ENCODE measurements at places on chromosomes 6 and 20. TPM values are rescaled to one million over a fixed set of nuclear protein-coding genes. Genes with fewer than 3 reads are reported as not detected.

SLC32A1 gene
- not detected for polyA plus RNA-seq

DYNLT2 gene
- polyA plus RNA-seq = 7.2 TPM

MMP24 gene
- polyA plus RNA-seq = not detected

RALGAPA2 gene
- polyA plus RNA-seq = 1.2 TPM

ATP6V1G2 gene
- 0.38 TPM for polyA plus RNA-seq

RBM12 gene
- polyA plus RNA-seq = 57.9 TPM

CCN6 gene
- polyA plus RNA-seq = 0.13 TPM

ABHD16A gene
- 120 TPM for polyA plus RNA-seq

HLA-DQB2 gene
- not detected for polyA plus RNA-seq

CASS4 gene
- 21.7 TPM for polyA plus RNA-seq

TPX2 gene
- polyA plus RNA-seq = 101 TPM

UST gene
- polyA plus RNA-seq = 0.07 TPM

TFAP2A gene
- polyA plus RNA-seq = 0.15 TPM

PRICKLE4 gene
- 0.27 TPM for polyA plus RNA-seq

B3GAT2 gene
- polyA plus RNA-seq = not detected

CNKSR3 gene
- polyA plus RNA-seq = 9.5 TPM

PRR18 gene
- polyA plus RNA-seq = not detected

MOXD1 gene
- not detected for polyA plus RNA-seq

TCP11 gene
- not detected for polyA plus RNA-seq

HCK gene
- not detected for polyA plus RNA-seq
